ENCODE measurements at places on chromosomes 4 and X.

DNA sequence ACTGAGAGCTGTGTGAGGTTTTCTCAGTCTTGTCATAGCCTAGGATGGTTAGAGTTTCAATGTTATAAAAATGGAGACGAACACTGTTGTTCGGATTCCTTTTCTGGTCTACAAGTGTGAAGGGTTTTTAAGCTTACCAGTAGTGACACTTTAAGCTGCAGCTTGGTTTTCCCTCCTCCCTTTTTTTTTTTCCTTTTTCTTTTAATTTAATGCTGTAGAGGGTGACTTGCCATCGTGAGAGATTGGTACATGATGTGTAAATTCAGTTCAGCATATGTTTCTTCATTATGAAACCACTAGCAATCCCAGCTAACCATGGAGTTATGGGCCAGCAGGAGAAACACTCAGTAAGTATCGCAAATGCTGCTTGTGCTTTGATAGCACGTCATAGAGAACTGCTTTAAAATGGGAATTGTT lies 165.0 kb downstream of the RAPGEF2 start:
- no peak for DNase-seq

GRCh38 chr4:78720994-78721677 lies 55.0 kb upstream of the BMP2K start:
- no peak for DNase-seq

GRCh38 chr4:137599734-137600133 lies 67.4 kb upstream of the PCDH18 start:
- DNase-seq: no peak

GRCh38 chr4:173091958-173092357 lies 76.7 kb upstream of the GALNT7 start:
- DNase-seq: no peak

- no peak for DNase-seq
Measured at GRCh38 chrX:119374736-119375135, 24.4 kb upstream of the SLC25A43 start.

GRCh38 chr4:170001745-170002267 lies 24.4 kb downstream of the MFAP3L start:
- DNase-seq: no peak

GRCh38 chrX:12611471-12611870 lies 179.7 kb upstream of the PRPS2 start:
- no peak for DNase-seq

DNA sequence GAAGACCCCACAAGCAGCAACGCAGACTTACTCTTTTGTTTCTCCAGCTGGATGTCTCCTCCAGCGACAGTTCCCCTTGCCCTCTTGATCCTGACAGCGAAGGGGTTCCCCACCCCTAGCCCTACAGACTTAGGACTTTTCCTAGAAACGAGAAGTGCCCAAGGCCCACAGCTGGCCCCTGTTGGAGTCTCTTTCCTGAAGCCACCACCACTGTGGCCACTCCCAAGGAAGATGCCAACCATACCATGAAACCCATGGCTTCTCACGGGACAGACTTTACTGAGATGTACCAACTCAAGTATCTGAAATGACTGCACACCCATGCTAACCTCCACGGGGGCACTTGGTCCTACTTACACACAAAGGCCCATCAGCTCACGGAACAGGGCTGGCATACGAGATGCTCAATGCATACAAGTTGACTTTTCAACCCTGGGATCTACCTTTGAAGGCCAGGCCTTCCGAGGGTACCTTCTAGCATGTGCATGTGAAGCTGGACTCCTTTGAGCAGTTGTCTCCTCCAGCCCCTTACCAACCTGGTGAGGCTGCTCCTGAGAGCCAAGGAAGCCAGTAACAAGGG lies 924 bp upstream of the IRAK1 start:
- DNase-seq: no peak

GRCh38 chr4:39568805-39569204 lies 41.6 kb upstream of the UGDH start:
- DNase-seq: no peak

DNA sequence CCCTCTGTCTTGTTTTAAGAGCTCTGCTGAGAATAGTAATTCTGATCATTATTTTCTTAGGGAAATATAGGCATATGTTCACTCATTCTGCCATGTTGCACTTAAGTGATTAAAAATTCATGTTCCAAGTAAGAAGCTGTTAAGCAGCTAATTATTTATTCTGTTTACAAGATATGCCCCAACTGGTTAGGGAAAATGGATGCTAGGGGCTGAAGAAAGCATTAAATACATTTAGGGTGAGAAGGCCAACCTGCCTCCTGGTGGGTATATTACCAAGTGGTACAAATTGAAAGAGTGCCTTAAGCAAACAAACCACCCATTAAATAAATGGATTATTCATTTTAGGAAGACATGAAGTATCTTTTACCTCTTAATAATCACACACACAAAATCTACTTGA lies 392.6 kb upstream of the EPHA5 start:
- no peak for DNase-seq

DNA sequence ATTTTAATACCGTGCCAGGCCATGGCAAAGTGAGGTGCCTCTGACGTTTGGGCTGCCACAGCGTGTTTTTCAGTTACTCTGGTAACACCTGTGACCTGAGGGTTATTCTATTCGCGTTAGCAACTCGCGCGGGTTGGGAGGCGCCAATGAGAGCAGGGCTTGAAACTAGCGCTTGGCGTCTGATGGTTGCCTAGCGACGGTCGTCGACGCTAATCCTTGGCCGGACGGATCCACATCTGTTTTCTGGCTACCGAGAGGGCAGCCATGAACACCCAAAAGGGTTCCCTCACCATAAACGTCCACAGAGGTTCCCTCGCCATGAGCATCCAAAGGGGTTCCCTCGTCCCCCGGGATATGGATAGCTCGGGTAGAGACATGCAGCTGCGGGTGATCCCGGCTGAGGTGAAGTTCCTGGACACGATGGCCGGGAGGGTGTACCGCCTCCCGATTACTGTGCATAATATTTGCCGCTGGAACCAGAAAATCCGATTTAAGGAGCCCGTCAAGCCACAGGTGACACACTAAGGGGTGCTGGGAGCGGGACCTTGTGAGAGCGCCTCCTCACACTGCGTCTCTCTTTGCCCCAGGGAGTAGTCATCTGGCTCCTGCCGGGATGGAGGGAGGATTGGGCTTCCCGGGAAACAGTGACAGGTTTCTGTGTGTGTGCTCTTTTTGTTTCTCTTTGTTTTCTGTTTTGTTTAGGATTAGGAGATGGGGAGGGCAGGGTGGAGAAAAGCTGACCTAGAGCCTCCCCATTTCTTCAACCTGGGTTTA lies at the start of gene CFAP47:
Gene CFAP47 (plus strand): TSS at position 199 of the 774 bp plus-strand sequence. CDS start 66 bp downstream, at position 265.
- peak; percentile 4 for DNase-seq

DNA sequence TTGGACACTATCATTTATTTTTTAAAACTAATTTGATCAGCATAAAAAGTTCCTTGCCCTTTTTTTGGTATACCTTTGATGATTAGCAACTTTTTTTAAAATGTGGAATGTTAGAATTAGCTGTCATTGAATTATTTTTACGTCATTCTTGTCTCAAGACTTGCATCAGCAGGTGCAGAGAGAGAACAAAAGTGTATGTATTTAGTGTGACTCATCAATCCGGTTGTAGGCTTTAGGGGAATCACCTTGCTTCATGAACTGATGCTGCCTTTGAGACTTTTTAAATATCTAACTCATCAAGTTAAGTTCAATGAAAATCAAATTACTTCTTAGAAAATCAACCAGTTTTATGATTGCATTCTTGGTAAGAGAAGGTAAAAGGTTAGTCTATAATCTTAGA lies 125.1 kb downstream of the ARX start:
- DNase-seq: no peak

DNA sequence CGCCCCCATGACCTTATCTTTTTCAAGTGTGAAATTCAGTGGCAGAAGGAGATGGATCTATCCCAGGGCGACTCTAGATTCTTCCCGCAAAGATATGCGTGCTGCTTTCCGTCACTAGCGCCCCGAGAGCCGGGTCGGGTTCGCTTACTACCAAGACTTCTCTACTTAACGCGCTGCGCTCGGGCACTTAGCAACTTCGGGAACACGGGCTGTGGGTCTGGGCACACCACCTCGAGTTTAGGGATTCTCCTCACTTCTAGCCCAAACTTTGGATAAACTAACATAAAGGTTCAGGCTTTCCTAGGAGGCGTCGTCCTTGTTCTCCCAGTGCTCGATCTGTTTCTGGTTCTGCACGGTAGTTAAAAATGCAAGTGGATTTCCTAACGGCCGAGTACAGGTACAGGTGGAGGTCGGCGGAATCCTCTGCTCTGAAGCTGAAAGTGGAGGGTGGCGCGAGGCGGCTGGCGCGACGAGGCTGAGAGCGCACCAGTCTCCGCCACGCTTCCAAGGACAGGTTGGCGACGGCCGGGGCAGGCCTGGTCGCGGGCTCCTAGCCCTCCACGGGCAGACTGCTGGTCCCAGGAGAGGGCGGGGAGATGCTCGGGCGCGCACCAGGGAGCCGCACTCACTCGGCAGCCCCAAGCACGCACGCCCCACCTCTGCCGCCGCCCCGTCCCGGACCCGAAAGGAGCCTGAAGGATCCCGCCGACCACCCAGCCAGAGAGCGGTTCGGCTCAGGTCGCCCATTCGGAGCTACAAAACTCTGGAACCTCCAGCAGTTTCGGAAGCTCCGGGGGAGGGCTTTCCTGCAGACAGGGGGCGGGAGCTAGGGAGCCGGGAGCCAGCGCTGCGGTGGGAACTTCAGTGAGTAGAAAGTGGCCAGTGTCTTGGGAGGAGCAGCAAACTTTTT lies 100.8 kb upstream of the TENM3 start:
- no peak for DNase-seq

- no peak for DNase-seq
Measured at GRCh38 chr4:42440083-42440482, 42.8 kb downstream of the SHISA3 start.

GRCh38 chr4:20254511-20255250 lies 3.0 kb downstream of the SLIT2 start:
- no peak for DNase-seq

DNA sequence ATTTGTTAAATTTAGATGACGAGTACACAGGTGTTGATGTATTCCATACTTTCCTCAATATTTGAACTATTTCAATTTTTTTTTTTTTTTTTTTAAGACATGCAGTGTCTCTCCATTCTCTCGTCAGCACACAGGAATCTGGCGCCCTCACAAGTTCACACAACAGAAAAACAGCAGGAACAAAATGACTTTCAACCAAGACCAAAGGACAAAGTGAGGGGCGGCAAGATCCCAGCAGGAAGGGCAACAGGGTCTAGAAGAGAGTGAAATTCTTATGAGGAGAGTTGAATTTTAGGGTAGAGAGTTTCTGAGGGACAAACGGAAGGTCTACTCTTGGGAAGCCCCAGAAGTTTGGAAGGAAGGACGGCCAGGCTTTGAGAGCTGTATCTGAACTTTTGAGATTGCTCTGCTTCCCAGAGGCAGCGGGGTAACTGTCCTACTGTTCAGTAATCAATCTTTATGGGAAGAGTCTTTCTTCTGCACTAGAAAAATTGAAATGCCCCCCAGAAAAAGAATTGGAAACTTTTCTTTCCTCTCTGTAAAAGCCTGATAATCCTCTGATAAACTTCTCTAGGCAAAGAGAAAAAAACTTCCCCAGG lies 760.2 kb downstream of the RAB28 start:
- no peak for DNase-seq

- peak; percentile 66 for DNase-seq
Measured at GRCh38 chr4:151250706-151251105, 26.3 kb upstream of the PRSS48 start.

DNA sequence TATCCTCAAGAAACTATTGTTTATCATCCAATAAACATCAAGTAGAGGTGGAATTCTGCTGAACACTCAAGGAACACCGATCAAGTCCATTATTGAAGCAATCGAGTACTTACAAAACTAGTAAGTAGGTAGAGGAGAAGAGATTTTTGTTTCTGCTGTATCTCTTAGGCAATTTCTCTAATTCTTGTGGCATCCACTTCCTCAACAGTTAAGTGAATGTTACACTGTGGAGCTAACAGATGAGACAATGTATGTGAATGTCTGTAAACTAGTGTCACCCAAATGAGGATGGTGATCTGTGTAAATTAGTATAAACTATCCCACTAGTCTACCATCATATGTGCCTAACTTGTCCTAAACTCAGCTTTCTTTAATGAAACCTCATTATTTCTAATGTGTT lies 261.6 kb downstream of the ARHGAP24 start:
- DNase-seq: no peak

DNA sequence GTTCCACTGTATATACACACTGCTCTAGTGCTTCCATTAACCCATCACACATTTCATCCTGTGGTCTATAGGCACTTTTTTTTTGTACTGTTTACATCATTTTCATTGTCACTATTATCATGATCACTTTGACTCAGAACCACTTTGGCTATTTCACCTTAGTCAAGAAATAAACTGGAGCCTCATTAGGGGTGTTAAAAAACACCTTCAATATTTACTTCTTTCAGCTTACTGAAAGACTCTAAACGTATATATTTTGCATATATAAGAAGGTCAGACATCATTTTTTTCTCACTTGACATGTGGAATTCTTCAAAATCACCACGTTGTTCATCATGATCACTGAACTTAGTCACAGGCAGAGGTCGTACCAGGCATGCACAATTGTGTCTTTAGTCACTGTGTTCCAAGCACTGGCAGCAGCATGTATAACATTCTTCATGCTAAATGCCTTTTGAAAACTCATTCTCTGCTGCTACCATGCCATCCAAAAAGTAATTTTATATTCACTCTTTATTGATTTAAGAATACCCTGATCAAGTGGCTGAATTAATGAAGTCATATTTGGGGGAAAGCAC lies 229.2 kb upstream of the ARSJ start:
- DNase-seq: no peak

GRCh38 chr4:150004481-150004880 lies 73.8 kb upstream of the DCLK2 start:
- no peak for DNase-seq

GRCh38 chrX:12441381-12442128 lies 303.3 kb downstream of the FRMPD4 start:
- no peak for DNase-seq

DNA sequence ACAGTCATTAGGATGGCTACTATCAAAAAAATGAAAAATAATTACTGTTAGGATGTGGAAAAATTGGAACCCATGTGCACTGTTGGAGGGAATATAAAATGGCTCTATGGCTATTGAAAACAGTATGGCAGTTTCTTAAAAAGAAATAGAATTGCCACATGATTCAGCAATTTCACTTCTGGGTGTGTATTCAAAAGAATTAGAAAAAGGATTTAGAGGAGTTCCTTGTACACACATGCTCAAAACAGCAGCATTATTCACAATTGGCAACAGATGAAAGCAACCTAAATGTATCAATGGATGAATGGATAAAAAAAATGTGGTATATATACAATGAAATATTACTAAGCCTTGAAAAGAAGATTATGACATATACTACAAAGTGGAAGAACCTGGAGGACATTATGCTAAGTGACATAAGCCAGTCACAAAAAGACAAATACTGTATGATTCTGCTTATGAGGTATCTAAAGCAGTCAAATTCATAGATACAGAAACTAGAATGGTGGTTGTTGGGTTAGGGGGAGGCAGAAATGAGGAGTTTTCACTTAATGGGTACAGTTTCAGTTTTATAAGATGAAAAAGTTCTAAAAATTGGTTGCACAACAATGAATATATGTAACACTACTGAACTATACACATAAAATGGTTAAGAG lies 123.2 kb downstream of the ELOVL6 start:
- no peak for DNase-seq

GRCh38 chrX:132071254-132071653 lies 48.2 kb downstream of the STK26 start:
- no peak for DNase-seq

- DNase-seq: no peak
Measured at GRCh38 chr4:138103597-138104283, 138.4 kb downstream of the SLC7A11 start.

GRCh38 chr4:154039435-154040343 lies 250.8 kb upstream of the SFRP2 start:
- DNase-seq: no peak
